Frontal cortex (tissue), 4 donors: ENCODE measurements at places on chromosomes 4 and X.

DNA sequence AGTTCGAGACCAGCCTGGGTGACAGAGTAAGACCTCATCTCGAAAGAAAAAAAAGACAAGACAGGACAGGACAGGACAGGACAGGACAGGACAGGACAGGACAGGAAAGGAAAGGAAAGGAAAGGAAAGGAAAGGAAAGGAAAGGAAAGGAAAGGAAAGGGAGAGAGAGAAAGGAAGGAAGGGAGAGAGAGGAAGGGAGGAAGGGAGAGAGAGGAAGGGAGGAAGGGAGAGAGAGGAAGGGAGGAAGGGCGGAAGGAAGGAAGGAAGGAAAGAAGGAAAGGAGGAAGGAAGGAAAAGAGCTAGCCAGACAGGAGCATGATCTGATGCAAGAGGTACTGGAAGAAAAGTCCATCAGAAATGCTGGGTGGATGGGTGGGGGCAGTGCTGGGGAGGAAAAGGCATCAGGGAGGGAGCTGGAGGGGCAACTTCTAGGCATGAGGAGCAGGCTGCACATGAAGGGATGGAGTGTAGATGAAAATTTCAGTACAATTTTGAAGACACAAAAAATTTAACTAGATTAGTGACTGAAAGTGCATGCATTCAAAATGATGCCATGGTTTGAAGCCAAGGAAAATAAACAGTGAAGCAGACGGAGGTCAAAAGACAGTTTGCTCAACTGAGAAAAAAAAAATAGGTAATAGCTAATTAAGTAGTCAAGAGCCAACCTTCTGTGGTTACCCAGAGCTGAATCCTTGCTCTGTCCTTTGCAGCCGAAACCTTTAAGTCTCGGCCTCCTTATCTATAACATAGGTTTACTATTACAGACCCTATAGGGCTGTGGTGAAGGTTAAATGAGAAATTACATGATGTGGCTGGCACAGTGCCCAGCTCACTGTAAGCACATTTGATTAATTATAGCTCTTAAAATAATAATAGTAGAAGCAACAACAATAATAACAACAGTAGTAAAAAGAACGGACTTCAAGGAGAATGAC lies 59.9 kb downstream of the ZNF827 start:
- DNase-seq: no peak

DNA sequence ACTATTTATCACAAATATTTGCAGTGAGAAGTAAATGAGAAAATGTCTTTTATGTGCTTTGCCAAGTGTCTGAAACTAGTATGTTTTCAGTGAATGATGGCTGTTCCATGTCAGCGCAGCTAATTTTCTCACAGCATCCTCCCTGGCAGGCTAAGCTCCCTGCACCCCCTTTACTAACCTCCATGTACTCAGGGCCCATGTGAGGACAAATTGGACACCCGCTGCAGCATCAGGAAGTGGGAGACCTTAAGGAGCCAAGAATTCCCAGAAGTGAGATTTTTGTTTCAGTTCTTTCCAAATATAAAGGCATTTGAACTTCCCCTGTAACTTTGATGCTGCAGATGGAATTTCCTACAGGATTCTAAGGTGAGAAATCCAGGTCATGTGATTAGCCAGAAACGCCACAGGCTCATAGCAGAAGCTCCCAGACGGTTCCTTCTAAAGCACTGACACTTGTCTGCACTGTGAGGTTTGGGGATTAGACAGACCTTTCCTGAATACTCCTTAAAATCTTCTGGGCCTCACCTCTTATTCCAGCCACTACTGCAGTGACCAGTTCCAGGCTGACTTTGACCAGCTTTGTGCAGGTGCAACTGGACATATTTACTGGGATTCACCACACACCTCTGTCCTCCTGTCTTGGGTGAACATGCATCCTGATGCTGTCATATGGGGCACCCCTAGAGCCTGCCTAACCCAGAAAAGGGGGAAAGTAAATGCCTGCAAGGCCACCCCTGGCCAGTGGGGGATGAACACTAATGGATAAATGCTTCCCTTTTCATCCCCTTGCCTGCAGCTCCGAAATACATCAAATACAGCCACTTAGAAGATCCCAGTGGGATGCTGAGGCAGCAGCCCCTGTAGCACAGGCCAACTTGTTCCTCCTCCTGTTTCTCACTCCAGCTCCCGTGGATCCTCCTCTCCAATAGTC lies 45.9 kb downstream of the LGI2 start:
- no peak for DNase-seq

DNA sequence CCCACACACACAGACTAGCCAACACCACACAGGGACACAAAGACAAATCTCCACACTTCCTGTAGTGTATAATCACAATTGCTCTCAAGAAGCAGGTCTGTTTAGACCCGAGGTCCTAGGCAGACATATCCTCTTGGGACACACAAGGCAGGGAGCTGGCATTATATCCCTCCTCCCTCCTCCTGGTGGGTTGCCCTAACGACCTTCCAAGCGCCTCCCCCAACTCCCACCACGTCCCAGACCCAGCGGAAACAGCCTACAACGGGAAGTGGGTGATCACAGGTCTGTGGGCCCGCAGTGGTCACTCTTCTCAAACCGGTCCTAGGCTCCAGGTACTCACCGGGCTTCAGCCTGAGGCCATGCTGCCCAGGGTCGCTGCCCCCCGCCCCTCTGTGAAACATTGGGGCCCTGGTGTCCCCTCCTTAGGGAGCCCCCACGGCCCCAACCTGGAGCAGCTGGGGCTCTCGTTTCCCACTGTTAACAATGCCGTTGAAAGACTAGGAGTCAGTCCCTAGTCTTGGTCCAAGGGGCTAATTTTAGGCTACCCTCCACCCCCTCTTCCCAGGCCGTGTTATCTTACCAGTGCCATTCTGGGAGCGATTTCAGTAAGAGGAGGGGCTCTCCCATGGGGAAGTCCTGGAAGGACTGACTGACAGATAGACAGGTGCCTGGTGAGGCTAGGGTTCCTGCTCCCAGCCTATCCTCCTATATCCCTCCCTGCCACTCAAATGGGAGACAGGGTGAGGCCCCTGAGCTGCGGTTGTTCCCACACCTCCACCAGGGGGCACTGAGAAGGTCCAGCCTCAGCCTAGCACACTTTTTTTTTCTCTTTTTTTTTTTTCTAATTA lies at the start of gene ASB12:
Gene ASB12, minus strand, starts transcription at position 485 of the 848 bp plus-strand sequence. CDS start 4,957 bp downstream, outside the sequence.
- DNase-seq: no peak

DNA sequence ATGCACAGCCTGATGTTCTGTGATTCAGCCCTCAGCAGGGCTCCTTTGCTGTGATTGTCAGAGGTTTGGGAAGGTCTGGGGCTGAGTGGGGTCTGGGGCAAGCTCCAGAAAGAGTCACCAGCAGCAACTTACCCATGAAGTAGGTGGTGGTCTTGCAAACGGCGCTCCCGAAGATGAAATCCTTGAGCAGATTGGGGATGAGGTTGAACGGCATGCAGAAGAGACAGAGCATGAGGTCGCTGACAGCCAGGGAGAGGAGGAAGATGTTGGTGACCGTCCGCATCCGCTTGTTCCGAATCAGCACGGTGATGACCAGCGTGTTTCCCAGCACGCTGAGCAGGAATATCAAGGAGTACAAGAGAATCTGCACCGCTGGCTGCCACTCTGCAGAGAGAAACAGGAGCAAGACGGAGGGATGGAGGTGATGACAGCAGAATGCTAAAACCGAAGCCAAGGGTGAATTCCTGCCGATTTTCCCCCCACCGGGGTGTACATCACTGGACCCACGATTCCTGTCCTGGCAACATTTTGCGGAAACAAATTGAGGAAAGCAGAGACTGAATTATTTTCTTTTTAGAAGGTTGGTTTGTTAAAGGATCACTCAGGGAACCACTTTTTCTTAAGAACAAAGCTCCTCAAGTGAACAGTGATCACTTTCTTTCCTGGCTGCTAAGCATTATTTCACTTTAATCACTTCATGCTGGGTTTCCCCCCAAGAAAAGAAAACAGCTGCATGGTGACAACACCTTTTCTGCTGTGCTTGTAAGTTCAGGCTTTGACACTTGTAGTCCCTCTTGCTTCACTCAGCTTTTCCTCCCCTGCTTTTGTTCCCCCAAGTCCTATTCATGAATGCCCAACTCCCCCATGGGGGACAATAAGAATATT lies 941 bp downstream of the CCKAR start:
- DNase-seq: no peak

GRCh38 chrX:12843668-12844279 lies 23.1 kb upstream of the TLR7 start:
- no peak for DNase-seq

DNA sequence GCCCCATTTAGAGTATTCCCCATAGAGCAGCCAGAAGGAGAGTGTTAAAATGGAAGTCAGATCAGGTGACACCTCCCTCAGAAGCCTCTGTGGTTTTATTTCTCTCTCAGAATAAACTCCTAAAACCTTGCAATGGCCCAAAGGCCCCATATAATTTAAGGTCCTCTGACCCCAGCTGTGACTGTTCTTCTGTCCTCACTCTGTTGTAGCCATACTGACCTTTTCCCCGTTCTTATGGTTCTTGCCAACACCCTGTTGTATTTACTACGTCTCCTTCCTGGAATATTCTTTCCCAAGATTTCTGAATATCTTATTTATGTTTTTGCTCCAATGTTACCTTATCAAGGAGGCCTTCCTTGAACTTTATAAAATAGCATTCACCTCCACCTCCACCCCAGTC lies 18.0 kb downstream of the ADH7 start:
- no peak for DNase-seq

DNA sequence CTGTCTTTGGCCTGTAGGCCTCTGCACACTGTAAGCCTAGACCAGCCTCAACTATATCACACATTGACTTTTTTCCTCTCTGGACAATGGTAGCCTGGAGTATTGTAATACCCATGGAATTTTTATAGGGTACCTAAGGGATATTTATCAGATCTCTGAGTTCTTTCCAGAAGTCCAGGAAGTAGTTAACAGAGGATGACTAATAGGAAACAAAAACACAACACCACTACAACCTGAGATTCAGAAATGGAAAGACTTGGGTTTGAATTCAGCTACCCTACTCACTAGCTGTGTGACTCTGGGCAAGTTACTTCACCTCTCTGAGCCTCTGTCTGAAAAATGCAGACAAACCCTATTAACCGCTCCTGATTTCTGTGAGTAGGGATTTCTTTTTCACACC lies 7.7 kb upstream of the STX18 start:
- DNase-seq: no peak

GRCh38 chr4:1260418-1261106 lies 11.6 kb upstream of the CTBP1 start:
- no peak for DNase-seq

- DNase-seq: no peak
Observed at GRCh38 chrX:134547047-134547679, 87.2 kb downstream of the HPRT1 start.

DNA sequence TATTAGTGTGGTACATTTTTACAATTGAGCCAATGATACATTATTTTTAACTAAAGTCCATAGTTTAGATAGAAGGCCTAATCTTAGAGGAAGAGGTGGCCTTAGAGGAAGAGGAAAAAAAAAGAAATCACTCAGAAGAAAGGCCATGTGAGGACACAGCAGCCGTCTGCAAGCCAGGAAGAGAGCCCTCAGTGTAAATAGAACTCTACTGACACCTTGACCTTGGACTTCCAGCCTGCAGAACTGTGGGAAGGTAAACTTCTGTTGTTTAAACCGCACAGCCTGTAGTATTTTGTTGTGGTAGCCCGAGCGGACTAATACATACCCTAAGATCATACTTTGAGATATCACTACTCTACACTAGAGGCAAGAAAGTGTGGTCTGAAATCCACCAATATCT lies 5.1 kb upstream of the KCNIP4 start:
- no peak for DNase-seq

DNA sequence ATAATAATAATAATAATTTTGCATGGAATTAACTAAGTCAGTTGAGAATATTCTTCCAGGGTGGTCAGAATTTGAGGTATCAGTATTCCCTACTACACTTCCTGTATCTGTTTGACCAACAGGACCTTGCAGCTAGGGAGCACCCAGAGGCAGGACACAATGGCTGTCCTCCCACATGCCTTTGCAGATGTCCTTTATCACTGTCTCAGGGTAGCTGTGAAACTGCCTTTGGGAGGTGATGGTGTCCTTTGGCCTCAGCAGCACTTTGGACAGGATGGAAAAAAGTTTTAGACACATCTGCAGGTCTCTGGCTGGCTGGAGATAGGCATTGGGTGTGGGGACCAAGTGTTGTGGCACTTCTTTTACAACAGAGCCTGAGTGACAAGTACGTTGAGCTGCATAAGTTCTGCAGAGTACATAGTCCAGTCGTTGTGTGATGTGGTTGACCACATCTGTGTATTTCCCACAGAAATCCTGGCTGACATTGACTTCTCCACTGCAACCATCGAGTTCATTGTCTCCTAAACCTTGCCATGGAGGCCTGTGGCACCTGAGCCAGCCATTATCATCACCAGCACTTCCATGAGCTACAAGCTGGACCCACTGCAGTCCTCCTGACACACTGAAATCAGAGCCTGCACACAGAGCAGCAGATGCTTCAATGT lies 19.1 kb upstream of the UBA6 start:
- no peak for DNase-seq

DNA sequence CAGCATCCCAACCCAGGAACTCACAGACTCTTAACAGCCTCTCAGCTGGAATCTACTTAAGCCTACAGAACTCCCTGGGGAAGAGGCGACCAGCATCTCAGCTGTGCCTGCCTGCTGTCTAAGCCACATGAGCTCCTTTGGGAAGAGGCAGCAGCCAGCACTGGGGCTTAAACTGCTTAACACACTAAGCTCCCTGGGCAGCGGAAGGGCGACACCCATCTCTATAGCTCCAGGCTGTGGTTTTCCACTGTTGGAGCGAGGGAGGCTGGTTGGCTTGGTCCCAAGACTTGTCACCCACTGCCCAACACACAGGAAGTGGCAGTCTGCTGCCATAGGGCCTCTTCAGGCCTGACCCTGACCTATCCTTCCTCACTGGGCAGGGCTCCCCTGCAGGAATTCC lies 1544.1 kb upstream of the ADGRL3 start:
- no peak for DNase-seq

DNA sequence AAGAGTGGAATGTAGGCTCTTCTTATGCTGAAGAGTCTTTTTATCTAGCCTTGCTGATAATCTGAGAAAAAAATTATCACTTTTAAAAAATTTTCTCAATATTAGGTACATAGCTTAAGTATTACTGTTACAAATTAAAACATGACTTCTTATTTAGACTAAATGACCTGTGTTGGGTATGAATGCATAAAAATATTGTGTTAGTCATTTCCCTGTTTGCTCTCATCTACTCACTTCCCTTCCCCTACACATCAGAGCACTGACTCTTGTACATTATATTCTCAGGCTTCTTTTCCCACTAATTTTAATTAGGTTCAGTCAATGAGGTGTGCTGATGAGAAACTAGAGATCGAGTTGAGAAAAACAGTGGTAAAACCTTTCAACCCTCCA lies 881.0 kb downstream of the PCDH18 start:
- DNase-seq: no peak
